Eye (tissue), 1 donor: ENCODE measurements at places on chromosomes 5 and 9.

- no peak for DNase-seq
Measured at GRCh38 chr9:92499701-92500100, 17.4 kb upstream of the ASPN start.

GRCh38 chr5:43304525-43304924 lies 8.7 kb downstream of the HMGCS1 start:
- no peak for DNase-seq

- peak; percentile 43 for DNase-seq
Measured at GRCh38 chr5:137287569-137287968, 211.6 kb downstream of the SPOCK1 start.

- no peak for DNase-seq
Measured at GRCh38 chr5:151947931-151948608, 23.4 kb upstream of the GLRA1 start.

GRCh38 chr9:77531400-77531799 lies 116.7 kb downstream of the GNA14 start:
- no peak for DNase-seq

DNA sequence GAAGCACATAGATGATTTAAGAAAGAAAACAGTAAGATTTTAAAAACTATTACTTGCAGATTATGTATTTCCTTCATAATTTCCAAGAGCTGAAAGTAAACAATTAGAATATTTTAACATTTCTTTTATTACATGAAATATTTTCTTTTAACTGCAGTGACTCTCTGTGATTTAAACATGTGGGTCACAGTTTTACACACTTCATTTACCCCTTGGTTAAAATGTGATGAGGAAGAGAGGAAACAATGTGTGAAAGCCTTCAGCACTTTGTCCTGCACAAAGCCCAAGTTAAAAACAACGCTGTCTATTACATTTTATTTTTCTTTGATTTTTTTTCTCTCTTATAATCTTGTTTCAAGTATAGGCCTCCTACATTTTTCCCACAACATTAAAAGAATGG lies 801.3 kb downstream of the CDH12 start:
- no peak for DNase-seq

GRCh38 chr9:112322701-112323377 lies 10.6 kb downstream of the PTBP3 start:
- no peak for DNase-seq
